Liver (tissue), 10 donors: ENCODE measurements at places on chromosomes 5 and 9.

GRCh38 chr5:179417016-179417415, 71.8 kb upstream of the ADAMTS2 start:
- DNase-seq: no peak

DNA sequence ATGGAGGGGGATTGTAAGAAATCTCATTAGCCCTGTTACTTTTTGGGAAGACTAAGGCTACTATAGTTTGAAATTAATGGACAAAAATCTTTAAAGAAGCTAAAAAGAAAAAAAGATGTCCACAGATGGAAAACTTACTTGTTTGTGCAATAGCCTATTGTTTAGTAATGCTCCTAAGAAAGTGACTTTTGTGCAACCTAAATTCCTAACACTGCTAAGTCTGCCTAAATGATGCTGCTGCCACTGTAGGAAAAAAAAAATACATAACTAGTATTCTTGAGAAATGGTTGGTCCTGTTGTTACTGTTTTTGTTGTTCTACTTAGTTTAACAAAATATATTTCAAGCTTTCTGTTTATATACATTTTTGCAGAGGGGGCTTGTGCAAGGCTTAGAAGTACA, 108.2 kb upstream of the NR3C1 start:
- no peak for DNase-seq

DNA sequence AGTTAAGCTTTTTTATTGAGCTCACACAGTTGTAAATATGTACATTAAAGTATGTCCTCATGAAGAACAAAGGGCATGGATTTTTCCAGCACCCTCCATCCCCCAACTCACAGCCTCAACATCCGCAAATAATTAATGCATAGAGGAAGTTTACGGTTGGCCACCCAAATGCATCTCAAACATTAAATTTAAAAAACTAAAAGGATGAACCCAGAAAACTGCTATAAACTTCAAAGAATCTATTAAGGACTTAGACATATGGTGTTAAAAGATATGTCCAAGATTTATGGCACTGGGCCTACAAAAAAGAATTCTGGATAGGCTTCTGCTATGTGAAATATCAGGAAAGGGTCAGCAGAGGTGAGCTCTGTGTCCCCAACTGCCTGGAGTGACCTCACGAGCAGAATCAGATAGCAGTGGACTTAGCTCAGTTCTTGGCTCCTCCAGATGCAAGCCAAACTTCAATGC, 54.0 kb upstream of the TNC start:
- DNase-seq: no peak

- no peak for DNase-seq
Measured at GRCh38 chr5:170501931-170502330, 1.9 kb upstream of the KCNIP1 start.
